Mesothelial cell of epicardium (in vitro differentiated cells): ENCODE measurements at places on chromosomes 3 and 15.

DNA sequence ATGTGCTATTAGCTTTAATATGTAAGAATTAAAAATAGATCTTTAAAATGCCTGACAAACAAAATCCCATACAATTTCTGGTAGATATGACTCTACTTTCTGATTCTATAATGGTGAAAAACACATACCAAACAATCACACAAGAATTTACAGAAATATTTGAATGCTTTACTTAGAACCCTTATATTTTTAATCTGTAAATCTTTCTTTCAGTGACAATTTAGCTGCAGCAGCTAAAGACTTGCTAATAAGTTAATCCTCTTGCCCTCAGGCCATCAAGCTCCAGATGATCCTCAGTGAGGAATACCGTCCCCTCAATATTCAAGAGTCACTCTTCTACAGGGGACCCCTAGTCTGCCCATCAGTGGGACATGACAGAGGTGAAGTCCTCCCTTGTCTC lies 55.6 kb downstream of the C3orf80 start:
- no peak for DNase-seq
- no peak overlapping the region for H3K4me3 ChIP-seq
- H3K4me1 ChIP-seq = no peaks in the 10 kb centered on the region
- peaks cover 12% of the 10 kb centered on the region for H3K36me3 ChIP-seq

- no peaks in the 10 kb centered on the region for H3K36me3 ChIP-seq
- no peak for DNase-seq
- no peaks in the 10 kb centered on the region for H3K4me1 ChIP-seq
- no peak overlapping the region for H3K4me3 ChIP-seq
- H3K27ac ChIP-seq = no peak overlapping the region
Measured at GRCh38 chr15:52735231-52736089, 54.7 kb downstream of the ONECUT1 start.

- H3K27ac ChIP-seq = no peak overlapping the region
- peaks cover 73% of the 10 kb centered on the region for H3K27me3 ChIP-seq
- H3K36me3 ChIP-seq = no peaks in the 10 kb centered on the region
- no peak for DNase-seq
- peaks cover 12% of the 10 kb centered on the region for H3K4me1 ChIP-seq
- no peak overlapping the region for H3K4me3 ChIP-seq
Measured at GRCh38 chr3:139319428-139320402, 24.1 kb upstream of the MRPS22 start.

GRCh38 chr15:85555875-85556617 lies 175.6 kb downstream of the AKAP13 start:
- H3K4me1 ChIP-seq = peaks cover 21% of the 10 kb centered on the region
- H3K27ac ChIP-seq = no peak overlapping the region
- DNase-seq = no peak
- no peak overlapping the region for H3K4me3 ChIP-seq

- no peaks in the 10 kb centered on the region for H3K27me3 ChIP-seq
- no peak overlapping the region for H3K4me3 ChIP-seq
Measured at GRCh38 chr3:48492461-48493202, 11.3 kb downstream of the SHISA5 start.
